IgD-negative memory B cell (primary cell): ENCODE measurements at places on chromosomes 16 and 17. TPM values are rescaled to one million over a fixed set of nuclear protein-coding genes. Genes with fewer than 3 reads are reported as not detected.

Gene PLA2G10
- polyA plus RNA-seq, result 0.24 TPM

Gene ANKRD40CL
- not detected for polyA plus RNA-seq

Gene NPIPB9
- polyA plus RNA-seq, result 0.31 TPM

Gene PAGR1
- 59.6 TPM for polyA plus RNA-seq

Gene TIMP2
- polyA plus RNA-seq, result 0.34 TPM

Gene ABCC11
- not detected for polyA plus RNA-seq

Gene NPIPB2
- polyA plus RNA-seq, result 0.74 TPM

Gene C16orf92
- polyA plus RNA-seq, result not detected

Gene RNF222
- polyA plus RNA-seq, result 0.08 TPM

Gene UMOD
- not detected for polyA plus RNA-seq

Gene SLC52A1
- polyA plus RNA-seq, result not detected

Gene PLCG2
- 123 TPM for polyA plus RNA-seq

Gene SOX9
- not detected for polyA plus RNA-seq

Gene EMP2
- not detected for polyA plus RNA-seq

Gene OR1F1
- polyA plus RNA-seq, result not detected

Gene NRN1L
- 0.95 TPM for polyA plus RNA-seq

Gene IRF8
- 718 TPM for polyA plus RNA-seq
